ENCODE measurements at places on chromosomes 2 and 18.

DNA sequence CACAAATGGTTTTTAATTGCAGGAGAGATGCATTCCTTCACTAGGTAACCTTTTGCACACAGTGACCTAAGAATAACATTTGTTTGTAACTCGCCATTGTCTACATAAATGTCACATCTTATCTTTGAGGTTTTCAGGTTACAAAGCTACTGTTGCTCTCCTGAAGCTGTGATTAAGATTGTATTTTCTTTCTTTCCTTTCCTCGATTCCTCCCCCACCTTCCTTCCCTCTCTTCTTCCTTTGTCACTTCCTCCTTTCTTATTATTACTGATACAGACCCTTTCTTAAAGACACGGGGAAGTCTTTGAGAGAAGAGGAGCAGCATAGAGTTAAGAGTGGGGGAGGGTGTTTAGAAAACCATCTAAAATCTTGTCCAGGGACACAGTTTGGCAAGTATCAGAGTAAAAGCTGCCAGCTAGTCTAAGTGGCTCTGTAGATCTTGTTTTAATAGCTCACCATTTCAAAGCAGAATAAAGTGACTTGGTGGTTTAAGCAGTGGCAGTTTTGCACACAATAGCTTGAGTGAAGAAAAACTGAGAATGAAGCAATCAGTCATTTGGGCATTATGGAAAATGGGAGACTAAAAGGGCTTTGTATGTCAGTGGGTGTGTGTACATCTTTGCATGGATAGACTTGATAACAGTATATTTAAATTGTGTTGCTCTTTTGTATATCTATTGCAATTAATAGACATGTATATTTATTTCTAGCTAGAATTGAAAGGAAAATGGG lies 10.9 kb downstream of the CERS6 start:
- no peak for DNase-seq

DNA sequence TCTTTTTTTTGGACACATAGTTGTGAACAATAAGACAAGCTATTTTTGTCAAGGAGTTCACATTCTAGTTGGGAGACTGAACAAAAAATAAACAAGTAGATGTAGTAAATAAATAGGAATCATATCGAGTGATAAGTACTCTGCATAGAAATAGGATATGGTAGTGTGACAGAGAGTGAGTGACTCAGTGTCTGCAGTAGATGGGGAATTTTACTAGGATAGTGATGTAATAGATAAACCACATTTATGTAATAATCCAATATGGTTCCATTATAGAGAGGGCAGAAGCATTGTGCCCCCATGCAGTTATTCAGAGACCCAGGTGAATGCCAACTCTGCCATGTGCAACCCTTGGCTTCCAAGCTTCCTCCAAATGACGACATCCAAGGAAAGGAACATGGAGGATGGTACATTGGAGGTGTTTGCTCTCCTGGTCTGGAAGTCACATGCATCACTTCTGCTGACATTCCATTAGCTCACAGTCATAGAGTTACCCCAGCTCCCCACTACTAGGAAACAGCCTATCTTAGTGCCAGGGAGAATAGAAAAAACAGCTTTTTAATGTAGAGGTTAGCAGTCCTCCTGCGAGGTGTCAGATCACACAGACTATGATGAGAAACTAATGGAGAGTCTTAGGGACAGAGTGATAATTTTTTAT lies 595.4 kb downstream of the NYAP2 start:
- DNase-seq: no peak

DNA sequence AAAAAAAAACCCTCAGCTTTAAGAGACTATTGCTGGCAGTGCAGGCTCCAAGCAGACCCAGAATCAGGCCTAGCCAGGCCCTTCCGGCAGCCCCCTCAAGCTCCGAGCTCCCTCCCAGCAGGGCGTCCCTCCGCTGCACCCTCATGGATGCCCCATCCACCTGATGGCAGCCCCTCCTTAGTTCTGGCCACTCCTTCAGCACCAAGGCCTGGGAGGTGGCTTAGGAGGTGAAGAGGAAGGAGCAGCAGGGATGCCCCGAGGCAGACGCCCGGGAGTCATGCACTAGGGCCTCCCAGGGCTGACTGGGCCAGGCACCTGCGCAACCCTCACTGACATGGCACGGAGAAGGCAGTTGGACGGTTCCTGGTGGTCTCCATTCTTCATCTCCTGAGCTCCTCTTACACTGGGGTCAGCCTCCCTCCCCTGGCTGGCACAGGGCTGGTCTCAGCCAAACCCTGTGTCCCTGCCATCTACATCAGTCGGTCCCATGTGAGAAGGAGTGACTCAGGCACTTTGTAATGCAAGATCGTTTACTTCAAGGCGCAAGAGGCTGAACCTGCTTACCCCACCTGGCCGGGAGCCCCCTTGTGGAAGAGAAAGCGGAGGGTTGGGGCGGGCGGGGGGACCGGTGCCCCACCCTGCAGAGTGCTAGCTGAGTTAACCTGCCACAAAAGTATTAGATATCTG lies 53.5 kb upstream of the ID2 start:
- no peak for DNase-seq

DNA sequence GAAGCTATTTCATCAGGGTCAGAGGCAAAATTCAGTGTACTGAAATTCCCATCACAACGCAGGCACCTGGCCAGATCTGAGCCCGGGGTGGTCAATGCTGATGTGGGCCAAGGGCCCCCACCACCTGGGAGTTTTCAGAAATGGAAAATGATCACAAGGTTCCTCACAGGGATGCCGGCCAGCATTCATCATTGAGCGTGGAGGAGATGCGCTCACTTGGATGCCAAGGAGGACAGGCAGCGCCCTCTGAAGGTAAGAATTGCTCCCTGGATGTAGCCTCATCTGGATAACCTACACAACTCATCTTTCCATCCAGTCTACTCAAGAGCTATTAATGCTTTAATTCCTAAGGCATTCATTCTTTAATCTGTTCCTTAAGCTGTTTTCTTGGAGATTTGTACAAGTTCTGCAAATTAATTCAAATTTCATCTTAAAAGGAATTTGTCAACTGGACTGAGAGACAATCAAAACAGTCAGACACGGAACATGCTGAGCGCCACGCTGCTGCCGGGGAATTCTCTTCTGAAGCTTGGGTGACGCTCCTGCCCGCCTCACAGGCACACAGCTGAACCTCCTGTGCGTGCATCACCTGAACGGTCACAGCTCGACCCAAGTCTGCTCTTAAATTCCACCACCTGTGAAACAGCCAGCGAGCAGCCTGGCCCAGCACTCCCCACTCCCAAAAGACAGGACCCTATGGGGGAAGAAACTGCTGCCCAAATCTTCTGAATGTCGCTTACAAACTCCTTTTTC lies 206.7 kb downstream of the HDAC4 start:
- DNase-seq: no peak

DNA sequence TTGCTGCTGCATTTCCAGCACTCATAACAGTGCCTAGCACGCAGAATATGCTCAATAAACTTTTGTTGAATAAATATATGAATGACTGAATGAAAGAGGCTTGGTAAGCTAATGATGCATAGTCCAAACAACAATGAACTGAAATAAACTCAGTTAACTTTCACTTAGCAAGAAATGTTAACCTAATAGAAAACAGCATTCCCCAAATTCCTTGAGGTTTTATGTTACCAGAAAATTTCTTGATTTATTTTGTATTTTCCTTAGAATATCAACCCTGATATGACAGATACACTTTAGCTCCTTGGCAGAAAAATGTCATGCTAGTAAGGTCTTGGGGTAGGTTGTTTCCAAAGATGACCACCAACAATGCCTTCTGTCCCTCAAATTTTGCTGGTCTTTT lies 217.4 kb downstream of the KCNE4 start:
- DNase-seq: no peak
